ENCODE measurements at places on chromosomes 1 and 21.

GRCh38 chr1:86758570-86758969 is 54.2 kb downstream of the SH3GLB1 start:
- DNase-seq, result no peak

GRCh38 chr1:10497109-10497508 is 22.4 kb downstream of the PEX14 start:
- DNase-seq, result no peak

DNA sequence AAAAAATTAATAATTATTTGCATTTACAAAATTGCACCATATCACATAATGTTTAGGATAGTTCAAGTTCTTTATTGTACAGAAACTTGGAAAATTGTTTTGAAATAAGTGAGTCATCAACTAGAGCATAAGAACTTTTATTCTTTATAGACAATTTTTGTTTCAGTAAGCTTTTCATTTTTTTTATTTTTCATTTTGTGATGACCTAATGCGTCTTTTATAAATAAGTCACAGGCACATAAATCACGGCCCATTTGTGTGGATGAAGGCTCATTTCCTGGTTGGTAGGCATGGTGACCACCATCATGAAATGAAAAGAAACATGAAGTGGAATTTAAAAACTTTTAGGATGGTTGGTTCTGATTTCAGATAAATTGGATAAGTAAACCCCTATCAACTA is 39.3 kb downstream of the SPAG17 start:
- DNase-seq, result no peak

DNA sequence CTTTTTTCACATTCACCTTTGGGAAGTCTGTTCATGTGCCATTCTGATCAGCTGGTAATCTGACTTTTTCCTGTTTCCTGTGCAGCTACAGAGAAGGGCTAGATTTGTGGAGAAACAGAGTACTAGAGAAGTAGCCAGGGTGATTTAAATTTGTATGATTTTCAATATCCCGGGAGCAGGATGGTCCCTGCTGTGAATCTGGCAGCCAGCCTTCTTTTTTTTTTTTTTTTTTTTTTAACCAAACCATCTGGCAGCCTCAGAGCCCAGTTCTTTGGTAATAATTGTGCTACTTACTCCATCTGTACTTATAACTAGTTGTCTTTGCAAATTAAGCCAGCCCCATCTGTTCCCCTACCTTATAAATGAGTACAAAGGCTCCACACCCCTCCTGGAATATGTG is 248.6 kb upstream of the DEPDC1 start:
- no peak for DNase-seq

- DNase-seq, result no peak
These were observed 1.3 kb downstream of the ADAMTS1 start for GRCh38 chr21:26843933-26844257.

- no peak for DNase-seq
These were observed 82.0 kb downstream of the DISP1 start for GRCh38 chr1:222896630-222897526.

- no peak for DNase-seq
These were observed 87.4 kb upstream of the ERRFI1 start for GRCh38 chr1:8113262-8114220.

DNA sequence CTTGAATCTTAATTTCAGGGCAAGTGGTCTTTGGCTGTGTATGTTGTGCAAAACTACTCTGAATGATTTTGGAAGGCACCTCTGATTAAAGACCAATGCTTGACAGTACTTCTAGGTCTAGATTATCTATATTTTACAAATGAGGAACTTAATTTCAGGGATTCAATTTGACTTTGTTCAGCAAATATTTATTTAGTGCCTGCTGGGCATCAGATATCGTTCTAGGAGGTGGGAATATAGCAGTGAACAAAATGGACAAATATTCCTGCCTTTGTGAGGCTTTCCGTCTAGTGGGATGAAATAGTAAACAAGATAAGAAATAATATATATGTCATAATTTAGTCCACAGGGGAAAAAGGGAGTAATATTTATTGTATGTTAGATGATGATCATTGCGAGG is 4.7 kb downstream of the ZNF326 start:
- DNase-seq, result no peak

DNA sequence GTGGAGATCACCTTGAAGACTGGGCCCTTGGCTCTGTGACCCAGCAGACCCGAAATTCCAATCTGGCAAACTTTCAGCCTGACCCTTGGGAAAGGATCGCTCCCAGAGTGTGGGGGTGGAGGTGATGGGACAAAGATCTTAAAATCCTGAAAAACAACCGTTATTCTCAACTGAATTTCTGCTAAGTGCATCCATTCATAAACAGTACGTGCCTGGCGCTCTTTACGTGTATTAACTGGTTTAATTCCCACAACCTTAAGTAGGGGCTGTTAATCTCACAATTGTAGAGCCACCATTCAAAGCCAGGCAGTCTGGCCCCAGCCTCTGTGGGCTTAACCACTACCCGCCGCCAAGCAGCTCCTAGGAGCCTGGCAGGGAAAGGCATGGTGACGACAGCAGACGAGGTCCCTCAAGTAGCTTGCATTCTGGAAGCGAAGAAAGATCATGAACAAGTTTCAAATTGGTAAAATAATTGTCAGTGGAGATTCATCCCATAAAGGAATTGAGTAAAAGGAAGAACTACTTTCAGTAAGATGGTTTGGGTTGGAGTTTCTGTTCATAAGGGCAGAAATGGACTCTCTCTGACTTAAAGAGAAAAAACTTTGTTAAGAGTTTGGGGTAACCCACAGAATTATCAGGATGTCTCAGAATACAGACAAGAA is 11.4 kb upstream of the RGS16 start:
- DNase-seq, result no peak

- no peak for DNase-seq
These were observed 18.6 kb upstream of the PRKAA2 start for GRCh38 chr1:56626546-56626945.

GRCh38 chr1:43446881-43447835 is 6.6 kb downstream of the HYI start:
- DNase-seq, result no peak

- DNase-seq, result no peak
These were observed 83.6 kb downstream of the ST6GALNAC3 start for GRCh38 chr1:76158126-76158525.

- peak; percentile 49 for DNase-seq
These were observed 65.5 kb downstream of the NID1 start for GRCh38 chr1:235999259-235999925.

- no peak for DNase-seq
These were observed 10.1 kb downstream of the KDM1A start for GRCh38 chr1:23029337-23029736.

DNA sequence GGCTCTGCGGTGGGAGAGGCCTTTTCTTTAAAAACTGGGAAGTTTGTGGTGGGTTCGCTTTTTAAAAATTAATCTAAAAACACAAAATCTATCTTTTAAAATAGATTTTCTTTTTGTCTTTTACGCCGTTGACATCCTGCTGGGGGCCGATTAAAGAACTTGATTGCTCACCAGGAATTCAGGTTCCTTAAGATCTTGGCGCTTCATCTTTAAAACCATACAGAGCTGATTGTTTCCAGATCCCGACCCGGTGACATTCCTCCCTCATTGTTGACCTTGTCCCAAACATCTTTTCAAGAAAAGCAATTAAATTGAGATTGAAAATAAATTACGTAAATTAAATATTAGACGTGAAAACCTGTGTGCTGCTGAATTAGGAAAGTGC is 546 bp upstream of the ZNF697 start:
- DNase-seq, result no peak

DNA sequence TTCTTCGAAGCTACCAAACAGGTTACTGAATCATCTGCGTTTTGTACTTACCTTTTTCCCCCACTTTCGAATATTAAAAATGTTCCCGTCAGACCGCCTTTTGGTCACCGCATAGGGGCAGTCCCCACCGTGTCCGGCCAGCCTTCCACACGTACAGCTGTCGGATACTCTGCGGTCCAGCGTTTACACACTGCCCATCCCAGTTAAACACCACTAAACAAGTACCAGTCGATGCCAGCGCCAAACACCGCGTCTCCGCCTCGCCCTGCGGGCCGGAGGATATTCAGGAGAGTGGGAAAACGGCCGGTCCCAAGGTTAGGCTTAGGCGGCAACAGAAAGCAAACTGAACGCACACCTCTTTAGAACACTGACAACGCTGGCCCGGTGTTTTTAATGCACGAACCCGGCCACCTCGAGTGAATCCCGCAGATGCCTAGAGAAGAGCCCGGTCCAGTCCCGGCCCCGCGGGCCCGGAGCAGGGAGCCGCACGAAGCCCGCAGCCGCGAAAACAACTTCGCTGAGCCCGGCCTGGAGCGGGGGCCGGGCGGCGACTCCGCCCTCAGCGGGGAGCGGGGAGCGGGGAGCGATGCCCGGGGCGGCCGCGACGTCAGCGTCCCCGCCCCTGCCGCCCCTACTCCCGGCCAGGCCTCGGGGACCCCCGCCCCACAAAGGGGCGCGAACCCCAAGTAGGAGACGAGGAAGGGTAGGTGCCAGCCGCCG is 730 bp upstream of the PHF13 start:
- DNase-seq, result no peak

GRCh38 chr1:37177230-37177864 is 143.0 kb upstream of the GRIK3 start:
- no peak for DNase-seq

DNA sequence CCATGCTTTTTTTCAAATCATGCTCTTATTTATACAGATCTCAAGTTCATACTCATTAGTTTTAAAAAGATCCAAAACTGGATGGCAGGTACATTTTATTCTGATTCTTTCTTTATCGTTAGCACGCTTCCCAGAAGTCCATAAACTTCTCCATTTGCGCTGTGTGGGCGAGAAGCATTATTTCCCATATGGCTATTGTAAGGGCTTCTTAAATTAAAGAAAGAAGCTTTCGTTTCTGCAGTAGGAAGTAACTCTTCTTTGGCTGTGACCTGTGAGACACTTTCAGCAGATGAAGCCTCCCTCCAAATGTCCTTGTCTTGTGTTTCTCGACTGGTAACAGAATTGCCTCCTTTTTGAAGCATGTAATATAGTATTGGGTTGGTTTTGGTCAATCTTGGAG is 100.2 kb downstream of the NRIP1 start:
- no peak for DNase-seq

- peak; percentile 81 for DNase-seq
These were observed 109.6 kb downstream of the KCNN3 start for GRCh38 chr1:154760469-154760933.

DNA sequence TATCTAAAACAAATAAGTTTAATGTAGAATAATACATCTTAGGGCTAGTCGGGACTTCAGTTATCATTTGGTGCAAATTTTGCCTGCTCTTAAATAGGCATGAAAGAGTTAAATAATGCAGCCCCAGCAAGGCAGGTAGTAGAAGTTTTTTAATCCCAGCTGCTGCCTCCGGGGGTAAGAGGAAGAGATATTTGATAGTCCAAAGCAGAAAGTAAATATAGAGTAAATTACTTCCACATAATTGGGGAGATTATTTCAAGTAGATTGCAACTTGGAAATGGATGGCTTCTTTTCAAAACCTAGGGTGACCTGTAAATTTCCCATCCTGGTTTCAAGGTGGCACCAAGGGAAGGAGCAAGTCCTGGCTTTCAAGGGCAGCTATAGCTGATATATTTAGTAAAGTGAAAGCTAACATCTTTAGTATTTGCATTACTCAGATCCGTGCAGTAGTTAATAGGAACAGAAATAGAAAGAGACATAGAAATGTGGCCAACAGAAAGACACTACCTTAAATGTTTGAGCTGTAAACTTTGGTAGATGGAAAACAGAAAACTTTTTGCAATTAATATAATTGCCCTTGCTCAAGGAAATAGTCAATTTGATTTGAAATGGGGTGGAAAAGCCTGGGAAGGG is 109.1 kb downstream of the LMO4 start:
- DNase-seq, result no peak

- DNase-seq, result no peak
These were observed 158.8 kb downstream of the PTPRC start for GRCh38 chr1:198797656-198798055.

GRCh38 chr1:206921772-206922265 is at the start of gene FCMR:
Gene FCMR (minus strand): TSS chr1:206921941. CDS start chr1:206921854, 87 bp downstream.
- no peak for DNase-seq

DNA sequence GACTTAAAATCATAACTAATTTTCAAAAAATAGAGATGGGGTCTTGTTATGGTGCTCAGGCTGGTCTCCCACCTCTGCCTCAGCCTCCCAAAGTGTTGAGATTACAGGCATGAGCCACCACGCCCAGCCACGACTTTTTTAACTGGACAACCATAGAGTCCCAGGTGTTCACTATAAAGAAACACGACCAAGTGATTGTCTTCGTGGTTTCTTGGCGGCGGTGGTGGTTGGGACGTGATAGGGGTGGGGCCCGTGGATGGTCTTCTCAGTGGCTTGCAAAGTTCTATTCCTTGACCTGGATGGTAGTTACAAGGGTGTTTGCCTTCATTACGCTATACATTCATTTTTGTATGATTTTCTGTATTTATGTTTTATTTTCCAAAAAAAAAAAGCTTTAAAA is 34.6 kb upstream of the COX20 start:
- DNase-seq, result no peak

DNA sequence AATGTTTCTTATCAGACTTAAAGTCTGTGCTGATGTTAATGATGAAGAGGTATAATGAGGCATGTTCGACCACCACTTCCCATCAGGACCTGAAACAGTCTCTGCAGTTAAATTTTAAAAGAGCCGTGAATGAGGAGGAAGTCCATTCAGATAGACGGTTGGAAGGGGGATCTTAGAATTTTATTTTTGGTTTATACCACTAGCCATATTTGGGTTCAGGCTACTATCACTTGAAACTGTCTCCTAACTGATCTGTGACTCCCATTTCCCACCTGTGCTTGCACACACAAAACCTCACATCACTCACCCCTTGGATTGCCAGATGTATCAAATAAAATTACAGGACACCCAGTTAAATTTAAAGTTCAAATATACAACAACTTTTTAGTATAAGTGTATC is 9.9 kb upstream of the ANKRD13C start:
- no peak for DNase-seq

- DNase-seq, result no peak
These were observed 27.8 kb downstream of the ZNF362 start for GRCh38 chr1:33284049-33284448.

DNA sequence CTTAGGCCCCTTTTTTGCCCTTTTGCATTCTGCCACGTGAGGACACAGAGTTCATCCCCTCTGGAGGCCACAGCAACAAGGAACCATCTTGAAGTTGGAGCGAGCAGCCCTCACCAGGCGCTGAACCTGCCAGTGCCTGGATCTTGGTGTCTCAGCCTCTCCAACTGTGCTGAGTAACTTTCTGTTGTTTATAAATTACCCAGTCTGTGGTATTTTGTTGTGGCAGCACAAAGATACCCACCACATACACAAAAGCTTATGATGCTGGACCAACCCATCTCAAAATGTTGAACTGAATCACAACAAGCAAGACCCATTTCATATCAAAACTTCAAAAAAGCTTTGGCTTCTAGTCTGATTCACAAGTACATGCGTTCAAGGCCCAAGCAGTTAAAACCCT is 649.9 kb downstream of the KIF26B start:
- DNase-seq, result no peak

All from stimulated activated CD4-positive, alpha-beta T cell treated with anti-CD3 and anti-CD28 coated beads, Interleukin-15, amount 100 ng/mL, for 48 hours (primary cell).